ENCODE measurements at places on chromosomes 11 and 22. TPM values are rescaled to one million over a fixed set of nuclear protein-coding genes. Genes with fewer than 3 reads are reported as not detected.

Gene PAMR1
- total RNA-seq = not detected

Gene ANO5
- not detected for total RNA-seq

Gene OR6T1
- total RNA-seq = not detected

Gene EP300
- 20.1 TPM for total RNA-seq

Gene KRTAP5-7
- total RNA-seq = not detected

Gene SLC16A8
- not detected for total RNA-seq

Gene UCP3
- 0.15 TPM for total RNA-seq

Gene OR5A1
- total RNA-seq = not detected

Gene ELMOD1
- total RNA-seq = not detected
